Skin of body (tissue), 3 donors: ENCODE measurements at places on chromosomes 4 and X. TPM values are rescaled to one million over a fixed set of nuclear protein-coding genes. Genes with fewer than 3 reads are reported as not detected.
A peak's percentile ranks its signal among the peaks of the same experiment; 100 is the strongest.

GRCh38 chr4:116073051-116073450 is 959.6 kb upstream of the NDST4 start:
- DNase-seq: no peak

GRCh38 chr4:154822775-154823174 is 41.7 kb downstream of the RBM46 start:
- DNase-seq: no peak

- no peak for DNase-seq
Observed at GRCh38 chrX:56029188-56029587, 203.0 kb upstream of the KLF8 start.

Gene RGN
- 3.7 TPM for total RNA-seq

DNA sequence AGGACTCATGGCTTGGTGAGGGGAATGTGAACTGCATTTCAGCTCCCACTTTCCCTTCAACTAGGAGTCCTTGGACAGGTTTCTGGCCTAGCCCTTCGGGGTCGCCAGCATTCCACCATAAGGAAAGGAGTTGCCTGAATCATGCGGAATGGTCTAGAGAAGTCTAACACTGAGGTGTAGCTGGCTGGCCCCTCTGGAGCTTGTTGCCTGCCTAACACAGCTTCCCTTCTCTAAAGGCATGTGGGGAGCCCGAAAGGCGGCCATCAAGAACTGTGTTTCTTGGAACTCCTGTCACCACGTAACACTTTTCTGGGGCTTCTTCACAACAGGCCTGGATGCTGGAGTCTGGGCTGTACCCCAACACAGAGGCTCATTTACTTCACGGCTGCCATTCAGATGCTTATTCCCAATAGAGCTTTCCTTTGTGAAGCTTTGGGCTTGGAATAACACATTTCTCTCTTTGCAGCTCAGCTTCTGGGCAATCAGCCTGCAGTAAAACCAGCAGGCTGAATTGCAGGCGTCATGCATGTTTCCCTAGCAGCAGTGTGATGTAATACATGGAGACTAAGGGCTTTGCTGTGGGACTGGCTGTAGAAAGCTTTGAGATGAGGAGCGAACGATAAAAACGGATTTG is 5.4 kb downstream of the GABRQ start:
- peak; percentile 1 for DNase-seq
